Left cardiac atrium (tissue), 4 donors: ENCODE measurements at places on chromosomes 7 and 10.

GRCh38 chr7:66682350-66683093, 53.8 kb downstream of the KCTD7 start:
- peak; percentile 58 for DNase-seq

DNA sequence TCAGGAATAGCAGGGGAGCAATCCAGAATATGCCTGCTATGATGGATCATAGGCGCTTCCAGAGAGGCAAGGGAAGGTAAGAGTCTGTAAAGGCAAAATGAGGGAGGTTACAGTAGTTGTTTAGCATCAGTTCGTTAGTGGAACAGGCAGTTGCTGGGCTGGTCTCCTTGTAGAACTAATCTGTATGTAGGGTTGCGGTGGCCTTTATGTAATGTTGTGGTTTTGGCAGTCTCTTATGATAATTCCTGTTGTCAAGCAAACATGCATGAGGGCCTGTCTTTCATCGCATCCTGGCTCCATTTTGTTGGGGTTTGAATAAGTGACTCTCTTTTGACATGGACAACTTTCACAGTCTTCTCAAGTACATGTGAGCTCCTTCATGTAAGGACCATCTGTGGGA, 427.8 kb upstream of the LRGUK start:
- no peak for DNase-seq

DNA sequence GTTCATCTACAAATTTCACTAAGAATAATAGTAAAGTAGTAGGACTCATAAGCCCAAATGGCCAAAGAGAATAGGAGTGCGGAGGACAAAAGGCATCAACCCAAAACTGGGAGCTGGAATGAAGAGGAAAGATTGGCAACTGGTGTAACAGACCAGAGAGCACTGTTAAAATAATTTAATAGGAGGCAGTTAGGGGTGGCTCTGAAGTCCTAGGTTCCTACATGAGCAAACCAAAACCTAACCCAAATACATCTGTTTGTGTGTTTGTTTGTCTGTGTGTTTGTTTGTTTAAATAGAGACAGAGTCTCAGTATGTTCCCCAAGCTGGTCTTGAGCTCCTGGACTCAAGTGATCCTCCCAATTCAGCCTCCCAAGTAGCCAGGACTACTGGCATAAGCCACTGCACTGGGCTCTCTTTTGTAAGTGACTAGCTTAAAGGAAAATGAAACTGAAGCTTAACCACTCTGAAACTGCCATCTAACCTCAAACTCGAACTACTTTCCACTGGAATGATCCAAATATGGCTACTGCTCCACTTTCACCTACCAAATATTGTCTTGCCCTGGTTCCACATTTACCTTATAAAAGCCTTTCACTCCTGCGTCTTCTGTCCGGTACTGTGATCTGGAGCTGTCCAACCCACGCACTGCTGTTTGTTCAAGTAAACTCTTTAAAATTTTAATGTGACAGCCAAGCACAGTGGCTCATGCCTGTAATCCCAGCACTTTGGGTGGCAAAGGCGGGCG, 94.9 kb downstream of the AKR1D1 start:
- DNase-seq, result no peak

- DNase-seq, result no peak
Observed at GRCh38 chr10:112858986-112859651, 90.9 kb upstream of the TCF7L2 start.

DNA sequence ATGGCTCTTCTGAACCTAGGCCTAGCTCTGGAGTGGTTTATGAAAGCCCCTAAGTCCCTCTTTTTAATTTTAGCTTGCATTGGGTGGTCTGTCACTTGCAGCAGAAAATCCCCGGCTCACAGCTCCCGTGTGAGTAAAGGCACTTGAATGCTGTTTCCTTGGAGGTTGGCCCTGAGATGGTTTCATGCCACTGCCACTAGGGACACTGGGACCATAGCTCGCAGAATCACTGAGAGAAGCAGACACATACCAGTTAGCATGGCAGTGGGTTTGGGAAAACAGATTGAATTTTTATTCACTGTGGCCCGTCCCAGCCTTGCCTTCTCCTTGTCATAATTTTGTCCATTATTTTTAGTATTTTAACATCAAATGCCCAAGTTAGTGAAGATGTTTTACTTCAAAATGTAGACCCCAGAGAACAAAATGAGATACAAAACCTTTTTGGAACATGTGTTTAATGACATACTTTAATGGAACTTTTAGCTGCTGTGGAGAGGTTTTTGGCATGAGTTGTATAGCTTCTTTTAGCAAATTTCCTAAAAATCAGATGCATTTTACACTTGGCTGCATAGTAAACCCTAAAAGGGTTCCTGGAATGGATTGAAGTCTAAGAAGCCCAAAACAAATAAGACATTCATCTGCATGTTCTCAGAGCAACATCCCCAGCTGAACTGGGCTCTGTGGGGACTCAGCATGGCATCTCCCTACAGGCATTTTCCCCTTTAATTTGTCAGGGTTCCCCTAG, 259.7 kb upstream of the PITRM1 start:
- DNase-seq, result no peak

DNA sequence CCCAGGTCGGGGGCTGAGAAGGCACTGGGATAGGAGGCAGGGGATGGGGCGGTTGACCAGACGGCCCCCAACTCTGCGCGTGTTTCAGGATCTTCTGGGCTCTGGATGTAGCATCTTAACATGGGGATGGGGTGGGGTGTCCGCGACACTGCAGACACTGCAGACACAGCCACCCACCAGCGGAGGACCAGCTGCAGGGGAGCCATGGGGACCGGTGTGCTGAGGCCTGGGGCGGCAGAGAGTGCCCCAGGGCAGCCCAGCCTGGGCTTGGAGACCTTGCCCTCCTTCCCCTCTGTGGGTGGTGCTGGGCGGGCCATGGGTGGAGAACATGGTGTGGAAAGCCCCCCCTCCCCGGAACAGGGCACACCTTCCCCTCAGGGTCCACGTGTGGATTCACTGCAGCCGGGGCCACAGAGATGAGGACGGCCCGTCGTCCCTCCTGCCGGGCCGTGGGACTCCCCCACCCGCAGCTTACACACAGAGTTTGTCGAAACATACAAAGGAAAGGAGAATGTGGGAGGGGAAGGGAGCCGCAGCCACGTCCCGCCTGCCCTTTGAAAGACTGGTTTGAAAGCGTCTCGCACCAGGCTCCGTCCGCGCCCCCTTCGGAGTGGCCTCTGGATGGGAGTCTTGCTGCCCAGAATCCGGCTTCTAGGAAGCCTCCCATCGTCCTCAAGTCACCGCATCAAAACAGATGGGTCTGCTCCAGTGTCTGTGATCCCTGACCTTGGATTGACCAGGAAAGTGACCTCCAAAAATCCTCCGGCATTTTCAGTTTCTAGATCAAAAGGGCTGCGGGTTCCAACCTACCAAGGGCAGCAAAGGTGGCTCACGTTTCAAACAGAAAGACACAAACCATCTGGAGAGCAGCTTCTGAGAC, 91.5 kb upstream of the TCERG1L start:
- DNase-seq, result no peak

DNA sequence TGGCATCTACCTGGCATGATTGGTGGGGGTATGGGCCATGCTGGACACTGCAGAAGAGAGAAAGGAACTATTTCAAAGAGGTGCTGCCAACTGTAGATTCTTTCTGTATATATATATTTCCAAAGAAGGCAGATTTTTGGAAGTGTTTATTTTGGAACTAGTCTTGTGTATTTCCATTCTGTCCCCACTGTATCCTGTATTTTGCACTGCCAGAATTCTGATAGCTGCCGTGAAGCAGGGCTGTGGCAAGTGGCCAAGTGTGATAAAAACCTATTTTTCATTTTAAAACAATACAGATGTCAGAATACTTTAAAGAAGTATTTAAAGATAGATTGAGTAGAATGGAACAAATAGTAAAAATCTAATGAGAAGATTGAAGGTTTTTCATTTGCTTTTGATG, 17.1 kb downstream of the MCU start:
- DNase-seq, result peak; percentile 47

- DNase-seq, result no peak
Observed at GRCh38 chr10:101444058-101444898, 90.3 kb downstream of the BTRC start.

DNA sequence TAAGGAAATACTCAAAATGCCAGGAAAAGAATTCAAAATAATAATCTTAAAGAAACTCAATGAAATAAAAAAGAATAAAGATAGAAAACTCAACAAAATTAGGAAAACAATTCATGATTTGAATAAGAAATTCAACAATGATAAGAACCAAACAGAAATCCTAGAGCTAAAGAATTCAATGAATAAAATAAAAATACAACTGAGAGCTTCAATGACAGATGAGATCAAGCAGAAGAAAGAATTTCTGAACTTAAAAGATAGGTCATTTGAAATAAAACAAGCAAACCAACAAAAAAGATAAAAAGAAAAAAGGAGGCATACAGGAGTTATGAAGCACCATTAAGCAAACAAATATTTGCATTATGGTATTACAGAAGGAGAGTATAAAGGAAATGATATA, 5.6 kb upstream of the AKR1B1 start:
- DNase-seq, result no peak
